Gastroesophageal sphincter (tissue), 4 donors: ENCODE measurements at places on chromosomes 12 and 14. TPM values are rescaled to one million over a fixed set of nuclear protein-coding genes. Genes with fewer than 3 reads are reported as not detected.

- no peak for ATAC-seq
Observed at GRCh38 chr12:1763153-1763552, 57.2 kb upstream of the LRTM2 start.

DNA sequence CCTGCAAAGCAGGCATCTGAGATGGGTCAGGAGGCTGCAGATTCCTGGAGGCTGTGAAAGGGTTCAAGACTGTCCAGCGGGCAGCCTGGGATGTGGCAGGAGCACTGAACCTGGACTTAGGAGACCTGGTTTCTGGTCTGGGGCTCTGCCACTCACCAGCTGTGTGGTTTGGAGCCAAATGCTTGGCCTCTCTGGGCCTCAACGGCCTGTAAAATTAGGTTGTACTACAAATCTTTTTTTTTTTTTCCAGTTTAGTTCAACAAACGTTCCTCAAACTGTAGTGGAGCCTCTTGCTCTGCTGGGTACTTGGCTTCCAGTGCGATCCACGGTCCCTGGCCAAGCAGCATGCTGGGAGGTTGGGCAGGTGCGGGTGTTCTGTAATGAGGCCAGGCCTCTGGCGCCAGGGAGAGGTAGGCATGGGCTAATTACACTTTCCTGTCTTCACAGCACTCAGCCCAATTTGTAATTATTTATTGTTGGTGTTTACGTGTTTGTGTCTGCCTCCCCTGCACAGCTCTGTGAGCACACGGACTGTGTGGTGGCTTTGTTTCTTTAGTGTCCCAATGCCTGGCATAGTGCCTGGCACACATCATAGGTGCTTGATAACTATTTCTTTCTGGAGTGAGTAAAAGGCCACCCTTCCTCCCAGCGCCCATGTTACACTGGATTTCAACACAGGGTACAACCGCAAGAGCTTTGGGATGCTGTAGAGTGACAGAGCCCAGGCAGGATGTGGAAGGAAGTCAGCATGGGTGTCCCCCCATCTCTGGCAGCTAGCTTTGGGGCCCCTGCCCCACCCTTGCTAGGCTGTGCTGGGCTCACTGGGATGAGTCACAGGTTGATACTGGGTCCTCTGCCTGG is 5.8 kb upstream of the KRT80 start:
- ATAC-seq: peak; percentile 59

- ATAC-seq: no peak
Observed at GRCh38 chr12:6315704-6316597, 5.5 kb downstream of the PLEKHG6 start.

- no peak for ATAC-seq
Observed at GRCh38 chr12:1835211-1836131, 15.1 kb downstream of the LRTM2 start.

DNA sequence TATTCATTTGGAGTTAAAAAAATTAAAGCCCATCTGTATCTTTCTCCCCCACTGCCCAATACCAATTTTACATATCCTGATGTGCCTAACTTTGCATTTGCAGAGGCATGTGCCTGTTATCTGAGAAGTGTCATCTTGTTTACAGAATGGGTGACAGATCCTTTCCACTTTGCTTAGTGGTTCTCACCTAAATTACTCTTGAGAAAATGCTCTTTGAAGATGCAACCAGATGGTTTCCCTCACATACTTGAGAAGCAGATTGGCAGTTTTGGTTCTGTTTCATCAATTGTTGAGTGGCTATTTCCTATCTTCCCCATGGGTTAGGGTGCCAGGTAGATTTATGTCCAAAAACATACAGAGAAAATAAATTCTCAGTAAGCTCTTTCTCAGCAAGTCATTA is 1051.4 kb upstream of the ATXN7L3B start:
- no peak for ATAC-seq

The RNASE8 gene
- total RNA-seq: not detected

GRCh38 chr12:94761559-94761958 is 111.2 kb upstream of the TMCC3 start:
- no peak for ATAC-seq

DNA sequence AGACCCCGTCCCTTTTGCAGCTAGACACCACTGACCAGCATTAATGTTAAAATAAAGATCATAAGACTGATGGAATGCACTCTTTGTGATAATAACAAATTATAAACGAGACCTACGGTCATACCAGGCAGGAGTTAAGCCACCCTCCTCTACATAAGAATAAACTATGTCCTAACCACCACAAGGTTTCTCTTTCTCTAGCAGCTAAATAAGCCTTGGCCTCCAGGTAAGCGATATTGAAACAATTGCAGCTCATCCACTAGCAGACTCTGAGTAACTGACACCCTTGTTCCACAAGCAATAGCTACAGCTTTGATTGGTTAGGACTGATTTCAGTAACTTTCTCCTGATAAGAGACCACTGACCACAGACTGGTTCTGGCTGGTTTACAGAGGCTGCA is 144.2 kb upstream of the CCDC198 start:
- no peak for ATAC-seq

DNA sequence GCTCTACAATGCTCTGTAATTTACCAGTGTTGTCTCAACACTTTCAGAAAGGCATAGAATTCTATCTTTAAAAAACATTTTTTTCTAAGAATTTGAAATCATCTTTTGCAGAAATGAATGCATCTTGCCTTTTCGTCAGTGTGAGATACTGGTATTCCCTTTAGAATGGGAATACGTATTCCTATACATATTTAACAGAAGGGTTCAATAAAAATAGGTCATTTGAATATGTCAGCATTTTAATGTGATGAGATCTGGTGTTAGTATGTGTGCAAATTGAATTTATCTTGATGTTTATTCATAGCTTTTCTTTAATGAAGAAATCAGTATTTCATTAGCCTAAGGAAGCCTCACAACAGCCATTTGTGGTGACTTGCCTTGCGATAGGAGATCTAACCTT is 44.2 kb downstream of the WDR20 start:
- no peak for ATAC-seq

The VDR gene
- total RNA-seq: 1.6 TPM

GRCh38 chr12:122886851-122887818 is 8.8 kb downstream of the VPS37B start:
- no peak for ATAC-seq
